ENCODE measurements at places on chromosomes 6 and 20. TPM values are rescaled to one million over a fixed set of nuclear protein-coding genes. Genes with fewer than 3 reads are reported as not detected.

MTHFD1L gene
- total RNA-seq, result 56.8 TPM

SCUBE3 gene
- total RNA-seq, result 62.5 TPM

ZNF334 gene
- 5.0 TPM for total RNA-seq

RTEL1 gene
- 11.8 TPM for total RNA-seq

FOXP4 gene
- 3.3 TPM for total RNA-seq

MATN4 gene
- total RNA-seq, result not detected

RIPPLY2 gene
- not detected for total RNA-seq

B3GALT4 gene
- total RNA-seq, result 3.8 TPM

LY6G6C gene
- total RNA-seq, result not detected
